T-cell (primary cell): ENCODE measurements at places on chromosomes 12 and 14.

DNA sequence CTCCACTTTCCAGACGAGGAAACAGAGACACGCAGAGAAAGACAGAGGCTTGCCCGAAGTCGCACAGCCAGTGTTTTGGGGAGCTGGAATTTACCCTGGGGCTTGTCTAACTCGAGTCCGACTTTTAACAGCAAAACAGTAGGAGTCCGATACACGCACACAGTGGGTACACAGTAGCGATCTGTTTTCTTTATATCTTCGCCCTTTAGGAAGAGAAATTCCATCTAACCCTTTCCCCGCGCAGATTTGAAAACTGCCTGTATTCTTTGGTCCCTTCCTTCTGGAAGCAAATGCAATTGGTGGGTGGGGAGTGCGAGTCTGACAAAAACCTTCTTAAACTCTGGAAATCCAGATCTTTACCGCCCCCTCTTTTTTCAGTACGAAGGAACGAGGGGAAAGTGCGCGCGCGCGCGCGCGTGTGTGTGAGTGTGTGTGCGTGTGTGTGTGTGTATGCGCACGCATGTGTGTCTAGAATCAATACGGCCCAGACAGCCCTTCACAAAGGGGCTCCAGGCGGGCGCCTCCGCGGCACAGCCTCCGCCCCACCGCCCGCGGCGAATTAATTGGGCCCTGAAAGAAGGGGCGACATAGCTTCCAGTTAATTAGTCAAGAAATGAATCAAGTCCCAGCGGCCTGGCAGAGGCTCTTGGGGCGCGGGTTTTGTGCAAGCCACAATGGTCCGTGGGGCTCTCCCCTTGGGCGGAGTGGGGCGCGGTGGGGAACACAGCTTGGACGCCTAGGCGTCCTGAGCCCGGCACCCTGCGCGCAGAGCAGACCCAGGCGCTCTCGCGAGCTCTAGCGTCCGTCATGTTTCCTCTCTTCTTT, 14.0 kb upstream of the TBX3 start:
- no peak for DNase-seq

- no peak for DNase-seq
Measured at GRCh38 chr12:19988459-19988873, 379.9 kb upstream of the PDE3A start.

- no peak for DNase-seq
Measured at GRCh38 chr12:32444895-32445294, 45.5 kb downstream of the FGD4 start.

DNA sequence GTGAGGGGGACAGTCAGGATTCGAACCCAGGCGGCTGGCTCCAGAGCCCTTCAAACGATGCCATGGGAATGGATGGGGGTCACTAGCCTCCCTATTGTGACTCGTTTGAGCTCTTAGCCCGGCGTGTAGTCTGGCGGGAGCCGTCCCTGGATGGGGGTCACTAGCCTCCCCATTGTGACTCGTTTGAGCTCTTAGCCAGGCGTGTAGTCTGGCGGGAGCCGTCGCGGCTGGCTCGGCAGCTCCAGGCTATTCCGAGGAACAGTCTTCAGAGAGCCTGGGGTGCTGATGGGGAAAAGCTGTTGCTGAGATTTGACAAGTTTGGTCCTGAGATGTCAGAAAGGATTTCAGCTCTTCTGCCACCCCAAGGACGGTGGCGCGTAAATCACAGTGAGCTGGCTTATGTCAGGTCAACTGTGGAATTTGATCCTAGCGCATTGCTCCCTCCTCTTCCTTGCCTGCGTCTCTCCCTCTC, 58.3 kb downstream of the CALM1 start:
- DNase-seq: no peak

- no peak for DNase-seq
Measured at GRCh38 chr12:11158885-11159444, 12.0 kb upstream of the SMIM10L1 start.

GRCh38 chr14:69561893-69562292, 12.8 kb downstream of the CCDC177 start:
- no peak for DNase-seq

DNA sequence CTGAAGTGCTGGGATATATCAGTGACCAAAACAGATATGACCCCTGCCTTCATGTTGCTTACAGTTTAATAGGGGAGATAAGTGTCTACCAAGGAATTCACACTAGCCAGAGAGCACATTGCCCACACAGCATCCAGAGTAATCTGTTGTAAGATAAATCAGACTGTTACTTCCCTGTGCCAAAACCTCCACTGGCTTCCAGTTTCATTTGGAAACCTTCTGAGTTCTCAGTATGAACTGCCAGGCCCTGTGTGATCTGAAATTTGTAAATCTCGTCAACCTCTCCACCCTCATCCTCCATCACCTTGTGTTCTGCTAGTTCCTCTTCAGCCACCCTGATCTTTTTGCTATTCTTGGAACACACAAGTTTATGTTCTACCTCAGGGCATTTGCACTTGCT, 154.7 kb downstream of the ETV6 start:
- no peak for DNase-seq

GRCh38 chr14:63551332-63551731, 8.2 kb upstream of the PPP2R5E start:
- no peak for DNase-seq

DNA sequence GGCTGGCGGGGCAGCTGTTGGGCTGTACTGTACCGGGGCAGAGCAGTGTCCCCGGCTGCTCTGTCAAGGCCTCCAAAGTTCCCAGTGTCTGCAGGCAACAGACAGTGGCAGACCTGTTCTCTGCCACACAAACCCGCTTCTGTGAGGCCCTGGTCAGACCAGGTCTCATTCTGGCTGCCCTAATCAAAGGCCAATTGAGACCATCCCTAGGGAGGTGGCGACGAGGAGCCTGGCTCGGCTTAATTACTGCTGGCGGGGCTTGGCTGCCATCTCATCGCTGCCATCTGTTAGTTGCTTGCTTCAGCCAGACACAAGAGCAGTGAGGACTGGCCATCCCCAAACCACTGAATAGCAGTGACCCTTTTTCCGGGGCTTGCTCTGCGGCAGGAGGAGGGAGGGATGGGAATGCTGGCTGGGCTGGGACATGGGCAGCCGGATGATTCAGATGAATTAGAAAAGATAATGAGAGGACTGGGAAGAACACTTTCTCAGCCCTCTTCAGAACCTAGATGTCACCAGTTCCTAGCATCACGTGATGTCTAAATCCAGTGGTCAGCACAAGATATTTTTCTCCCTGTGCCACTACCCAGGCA, 24.5 kb downstream of the ERG28 start:
- no peak for DNase-seq

- no peak for DNase-seq
Measured at GRCh38 chr12:123267991-123268843, 3.4 kb downstream of the CDK2AP1 start.

DNA sequence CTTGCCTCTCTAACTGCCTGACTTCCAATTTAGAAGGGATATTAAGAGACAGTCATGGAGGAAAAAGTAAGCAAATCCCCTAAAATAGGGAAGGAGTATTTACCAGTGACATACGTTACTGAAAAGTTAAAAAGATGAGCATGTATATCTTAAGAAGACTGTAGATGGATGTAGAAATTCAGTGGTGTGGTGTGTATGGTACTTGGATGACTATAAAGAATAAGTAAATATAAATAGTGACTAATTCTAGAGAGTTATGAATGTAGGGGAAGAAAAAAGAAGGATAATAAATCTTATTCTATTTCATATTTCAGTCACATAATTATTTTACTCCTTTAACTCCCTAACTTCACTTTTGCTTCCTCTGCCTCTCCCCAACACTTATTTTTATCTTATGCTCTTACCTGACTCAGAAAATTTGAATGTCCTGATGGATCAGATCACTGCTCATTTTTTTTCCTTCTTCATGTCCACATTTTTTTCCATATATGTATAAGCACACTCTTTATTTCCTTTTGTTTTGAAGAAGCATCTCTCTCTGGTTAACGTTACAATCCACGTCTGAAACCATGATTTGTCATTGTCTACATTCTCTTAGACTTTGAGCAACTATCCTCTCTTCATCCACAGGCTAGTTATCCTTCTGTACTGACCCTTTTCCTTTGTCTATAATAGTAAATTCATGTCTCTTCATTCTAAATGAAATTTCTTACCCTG, 422.7 kb upstream of the SYT1 start:
- no peak for DNase-seq

DNA sequence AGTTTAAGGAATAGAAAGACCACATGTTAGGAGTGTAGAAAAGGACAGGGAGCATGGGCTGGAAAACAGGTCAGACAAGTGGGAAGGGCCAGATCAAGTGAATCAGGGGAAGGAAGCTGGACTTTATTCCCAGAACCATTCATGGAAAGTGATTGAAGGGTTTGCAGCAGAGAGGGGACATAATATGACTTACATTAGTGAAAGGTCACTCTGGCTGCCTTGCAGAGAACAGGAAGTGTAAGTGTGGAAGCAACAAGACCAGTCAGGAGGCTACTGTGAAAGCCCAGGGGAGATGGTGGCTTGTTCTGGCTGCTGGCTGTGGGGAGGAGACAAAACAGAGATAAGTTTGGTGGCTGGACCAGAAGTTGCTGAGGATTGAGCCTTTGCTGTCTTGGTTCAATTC, 69.1 kb downstream of the VCPKMT start:
- DNase-seq: no peak

DNA sequence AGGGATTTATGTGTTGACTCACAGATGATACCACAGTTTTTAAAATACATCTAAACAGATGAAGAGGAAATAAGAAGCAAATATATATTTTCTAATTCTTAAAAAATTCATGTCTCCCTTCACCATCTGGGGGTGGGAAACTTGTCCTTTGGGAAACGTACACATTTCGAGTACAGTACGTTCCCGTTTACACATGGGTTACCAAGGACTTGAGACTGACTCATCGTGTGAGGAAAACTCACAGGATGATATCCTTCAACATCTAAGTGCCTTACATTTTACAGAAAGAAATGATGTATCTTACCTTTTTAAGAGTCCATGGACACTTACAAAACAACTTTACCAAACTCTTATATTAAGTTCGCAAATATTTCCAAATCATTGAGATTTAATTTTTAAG, 16.0 kb upstream of the FBLN5 start:
- no peak for DNase-seq

DNA sequence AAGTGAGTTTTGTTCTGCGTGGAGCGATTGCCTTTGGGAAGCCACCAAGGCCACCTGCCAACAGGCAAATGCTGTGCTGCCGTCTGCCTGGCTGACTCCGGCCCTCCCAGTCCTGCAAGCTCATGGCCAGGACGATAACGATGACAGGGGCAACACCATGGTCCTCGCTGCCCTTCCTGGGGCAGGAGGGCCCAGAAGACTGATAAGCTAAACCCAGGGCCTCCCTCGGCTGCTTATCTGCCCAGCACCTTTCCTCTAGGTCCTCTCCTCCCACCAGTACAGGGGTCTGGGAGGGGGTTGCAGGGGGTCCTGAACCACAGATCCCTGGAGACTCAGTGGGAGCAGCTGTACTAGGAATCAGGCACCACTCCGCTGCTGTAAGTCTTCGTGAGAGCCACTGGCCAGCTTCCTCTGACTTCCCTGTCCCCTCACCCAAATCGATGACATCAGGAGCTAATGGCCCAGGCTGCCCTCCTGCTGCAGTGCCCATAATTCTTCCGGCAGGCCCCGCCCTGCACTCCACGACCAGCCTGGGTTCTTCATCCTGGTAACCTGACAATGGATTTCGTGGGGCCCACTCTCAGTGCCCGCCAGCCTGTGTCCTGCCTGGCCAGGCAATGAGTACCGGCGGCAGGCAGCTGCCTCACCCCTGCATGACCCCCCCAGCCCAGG, 5.1 kb downstream of the ANKRD9 start:
- DNase-seq: no peak

GRCh38 chr14:101373690-101374295, 187.5 kb upstream of the DIO3 start:
- no peak for DNase-seq

GRCh38 chr14:35189422-35189821, 67.1 kb downstream of the PRORP start:
- no peak for DNase-seq

GRCh38 chr12:45093051-45093450, 42.2 kb upstream of the DBX2 start:
- DNase-seq: no peak

- DNase-seq: no peak
Measured at GRCh38 chr14:79724934-79725717, 486.2 kb downstream of the DIO2 start.

DNA sequence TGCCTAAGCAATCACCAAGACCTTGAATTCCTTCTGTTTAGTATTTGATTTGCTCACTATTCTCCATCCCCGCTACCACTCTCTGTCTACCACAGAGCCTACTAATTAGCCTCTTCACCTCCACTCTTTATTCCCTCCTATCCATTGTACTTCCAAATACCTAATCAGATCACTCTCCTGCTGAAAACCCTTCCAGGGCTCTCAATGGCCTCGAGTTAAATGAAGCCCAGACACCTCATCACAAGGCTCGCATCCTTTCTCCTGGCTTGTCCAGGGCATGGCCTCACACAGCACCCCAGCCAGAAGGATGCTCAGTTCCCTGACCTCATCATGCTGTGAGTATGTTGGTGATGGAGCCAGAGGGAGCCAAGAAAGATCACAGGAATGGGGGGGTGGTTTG, 71.4 kb upstream of the PRMT8 start:
- DNase-seq: no peak

- no peak for DNase-seq
Measured at GRCh38 chr14:90263748-90264449, 7.5 kb downstream of the PSMC1 start.
